Thyroid gland (tissue), 4 donors: ENCODE measurements at places on chromosomes 6 and 20. TPM values are rescaled to one million over a fixed set of nuclear protein-coding genes. Genes with fewer than 3 reads are reported as not detected.

SLC13A3 gene
- total RNA-seq, result 2.2 TPM

IL20RA gene
- 8.1 TPM for total RNA-seq

SALL4 gene
- 3.1 TPM for total RNA-seq

LPA gene
- 0.45 TPM for total RNA-seq

SS18L1 gene
- total RNA-seq, result 22.0 TPM
